ENCODE measurements at places on chromosomes 4 and X.

GRCh38 chr4:42377497-42377896, 19.8 kb upstream of the SHISA3 start:
- no peak for DNase-seq

DNA sequence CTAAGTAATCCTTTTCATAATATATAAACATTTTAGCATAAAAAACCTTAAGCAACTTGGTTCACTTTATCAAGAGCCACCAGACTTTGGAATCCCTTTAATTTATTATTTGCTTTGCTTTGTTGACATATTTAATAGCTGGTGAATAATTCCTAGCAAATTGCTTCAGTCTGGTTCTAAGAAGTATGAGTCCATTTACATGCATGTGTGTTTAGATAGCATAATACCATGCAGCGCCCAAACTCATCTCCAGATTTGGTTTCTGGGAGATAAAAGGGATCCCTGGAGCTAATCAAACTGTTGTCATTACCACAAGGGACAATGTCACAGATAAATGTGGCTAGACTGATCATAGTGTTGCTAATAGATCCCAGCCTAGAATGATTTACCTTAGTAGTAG, 111.8 kb downstream of the TMEM144 start:
- DNase-seq: no peak

GRCh38 chrX:10079231-10079630, 77.5 kb upstream of the CLCN4 start:
- no peak for DNase-seq

DNA sequence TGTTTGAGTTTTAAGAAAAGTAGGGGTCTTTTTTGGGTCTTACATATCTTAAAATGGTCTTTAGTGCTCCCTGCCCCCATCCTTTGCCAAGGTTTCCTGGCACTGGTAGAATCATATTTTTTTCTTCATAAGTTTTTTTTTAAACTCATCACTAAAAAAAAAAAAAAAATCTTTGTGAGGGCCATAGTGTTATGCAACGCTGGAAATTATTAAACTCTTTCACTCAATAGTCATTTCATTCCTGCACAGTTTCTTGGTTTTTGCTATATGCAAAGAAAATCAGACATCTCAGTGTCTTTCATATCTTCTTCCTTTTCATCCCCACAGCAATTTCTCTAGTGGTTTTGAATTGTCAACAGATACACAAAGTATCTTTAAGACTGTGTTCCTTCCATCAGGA, 95.6 kb downstream of the TMA16 start:
- DNase-seq: no peak

- no peak for DNase-seq
Measured at GRCh38 chrX:53088136-53088974, 5.6 kb upstream of the KANTR start.

GRCh38 chr4:73376976-73377375, 27.1 kb upstream of the ALB start:
- no peak for DNase-seq

GRCh38 chr4:172982151-172982590, 186.4 kb upstream of the GALNT7 start:
- DNase-seq: no peak

- DNase-seq: peak; percentile 38
Measured at GRCh38 chr4:168558599-168558998, 61.7 kb downstream of the PALLD start.

- DNase-seq: peak; percentile 78
Measured at GRCh38 chr4:150237110-150237872, 159.0 kb downstream of the DCLK2 start.

DNA sequence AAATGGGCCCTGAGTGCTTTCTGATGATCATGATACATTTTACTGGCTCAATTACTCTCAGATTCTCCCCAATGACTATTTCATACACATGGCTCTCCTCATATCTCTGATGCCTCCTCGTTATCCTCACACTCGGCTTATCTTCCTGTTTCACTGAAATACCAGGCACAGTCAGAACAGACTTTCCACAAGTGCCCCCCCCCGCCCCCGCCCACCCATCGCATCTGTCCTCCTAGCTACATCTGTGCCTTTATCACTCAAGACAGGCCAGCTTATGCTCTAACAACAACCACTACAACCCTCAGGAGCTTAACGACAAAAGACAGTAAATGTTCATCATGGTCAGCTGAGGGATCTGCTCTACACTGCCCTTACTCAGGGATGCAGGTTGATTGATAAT, 610.6 kb upstream of the DIPK2B start:
- no peak for DNase-seq

DNA sequence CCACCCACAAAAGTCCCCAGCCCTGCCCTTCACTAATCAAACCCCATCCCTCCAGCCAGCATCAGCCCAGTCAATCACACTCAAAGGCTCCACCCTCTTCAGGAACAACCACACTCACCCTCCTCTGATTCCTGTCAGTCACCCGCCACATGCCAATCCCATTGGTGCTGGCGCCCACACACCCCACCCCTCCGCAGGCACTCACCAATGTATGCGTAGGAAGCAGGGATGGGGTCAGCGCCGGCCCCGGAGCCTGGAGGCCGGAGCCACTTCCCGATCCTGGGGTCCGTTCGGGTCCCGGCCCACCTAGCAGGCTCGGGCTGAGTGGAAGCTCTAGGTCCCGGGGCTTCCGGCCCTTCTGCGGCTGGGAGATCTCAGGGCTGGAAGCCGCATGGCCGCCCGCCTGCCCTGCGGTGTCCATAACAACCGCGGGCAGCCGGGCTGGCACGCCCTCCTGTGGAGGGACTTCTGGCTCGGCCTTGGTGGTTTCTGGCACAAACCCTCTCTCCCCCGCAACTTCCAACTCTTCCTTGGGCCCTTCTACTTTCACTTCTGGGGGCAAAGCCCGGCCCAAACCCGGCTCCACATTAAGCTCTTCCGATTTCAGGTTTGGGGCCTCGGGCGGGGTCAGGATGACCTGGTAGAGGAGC, 7.9 kb upstream of the CFP start:
- no peak for DNase-seq

- no peak for DNase-seq
Measured at GRCh38 chr4:45795135-45795534, 328.7 kb downstream of the GABRG1 start.

DNA sequence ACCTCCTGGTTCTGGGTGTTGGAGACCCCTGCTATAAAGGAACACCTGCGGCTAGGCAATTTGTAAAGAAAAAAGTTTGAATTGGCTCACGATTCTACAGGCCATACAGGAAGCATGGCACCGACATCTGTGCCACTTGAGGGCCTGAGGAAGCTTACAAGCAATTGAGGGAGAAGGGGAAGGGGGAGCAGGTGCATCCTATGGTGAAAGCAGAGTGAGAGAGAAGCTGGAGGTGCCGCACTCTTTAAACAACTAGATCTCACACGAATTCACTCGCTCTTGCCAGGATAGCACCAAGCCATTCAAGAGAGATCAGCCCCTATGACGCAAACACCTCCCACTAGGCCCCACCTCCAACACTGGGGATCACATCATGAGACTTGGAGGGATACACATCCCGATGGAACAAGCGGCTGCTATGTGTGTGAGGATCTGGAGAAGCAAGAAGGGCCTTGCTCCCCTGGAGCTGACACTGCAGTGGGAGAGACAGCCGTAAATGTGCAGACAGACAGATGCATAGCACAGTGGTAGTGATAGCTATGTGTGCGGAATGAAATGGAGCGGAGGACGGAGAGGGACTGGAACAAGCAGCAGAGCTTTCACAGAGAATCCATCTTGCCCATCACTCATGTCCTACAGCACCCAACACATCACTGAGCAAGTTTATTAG, 60.7 kb upstream of the HELT start:
- no peak for DNase-seq

DNA sequence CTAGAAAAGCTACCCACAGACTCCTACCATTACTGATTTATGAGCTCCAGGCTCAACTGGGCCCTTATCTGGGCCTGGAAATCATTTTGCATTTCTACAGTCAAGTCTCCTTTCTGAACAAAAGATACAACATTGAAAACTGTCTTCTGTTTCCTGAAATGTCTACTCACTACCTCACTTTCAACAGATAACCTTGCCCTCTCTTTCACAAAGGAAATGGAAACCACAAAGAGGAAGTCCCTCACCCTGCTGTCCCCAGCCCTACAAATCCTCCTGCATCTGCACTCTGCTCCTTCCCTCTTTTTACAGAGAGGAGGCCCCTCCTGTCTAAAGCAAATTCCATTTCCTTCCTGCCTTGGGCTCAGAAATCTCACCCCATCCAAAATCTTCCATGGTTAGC, 24.8 kb upstream of the CYBB start:
- DNase-seq: no peak

- DNase-seq: no peak
Measured at GRCh38 chr4:108838451-108838850, 75.6 kb upstream of the ETNPPL start.

- no peak for DNase-seq
Measured at GRCh38 chr4:75736862-75737261, 12.5 kb downstream of the USO1 start.

GRCh38 chrX:124342174-124342867, 4.0 kb upstream of the SH2D1A start:
- no peak for DNase-seq

Measured in SW 1271 (cell line).